ENCODE measurements at places on chromosomes 1 and 21.

DNA sequence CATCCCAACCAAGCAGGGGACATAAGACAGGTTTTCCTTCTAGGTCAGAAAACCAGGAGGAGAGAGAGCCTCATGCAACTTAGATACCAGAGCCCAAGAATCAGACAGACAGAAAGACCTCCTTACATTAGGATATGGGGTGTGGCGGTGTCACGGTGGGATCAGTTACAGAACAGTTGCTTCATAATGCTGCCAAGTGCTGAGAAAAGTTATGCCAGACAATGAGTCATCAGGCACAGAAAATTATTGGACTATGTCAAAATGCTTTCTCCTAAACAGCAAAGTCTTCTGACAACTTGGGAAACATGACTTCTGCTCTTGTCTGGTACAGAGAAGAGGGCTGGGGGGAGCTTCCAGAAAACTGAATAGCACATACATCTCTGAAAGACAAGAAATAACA is 1120.2 kb upstream of the TMPRSS15 start:
- no peak for DNase-seq

DNA sequence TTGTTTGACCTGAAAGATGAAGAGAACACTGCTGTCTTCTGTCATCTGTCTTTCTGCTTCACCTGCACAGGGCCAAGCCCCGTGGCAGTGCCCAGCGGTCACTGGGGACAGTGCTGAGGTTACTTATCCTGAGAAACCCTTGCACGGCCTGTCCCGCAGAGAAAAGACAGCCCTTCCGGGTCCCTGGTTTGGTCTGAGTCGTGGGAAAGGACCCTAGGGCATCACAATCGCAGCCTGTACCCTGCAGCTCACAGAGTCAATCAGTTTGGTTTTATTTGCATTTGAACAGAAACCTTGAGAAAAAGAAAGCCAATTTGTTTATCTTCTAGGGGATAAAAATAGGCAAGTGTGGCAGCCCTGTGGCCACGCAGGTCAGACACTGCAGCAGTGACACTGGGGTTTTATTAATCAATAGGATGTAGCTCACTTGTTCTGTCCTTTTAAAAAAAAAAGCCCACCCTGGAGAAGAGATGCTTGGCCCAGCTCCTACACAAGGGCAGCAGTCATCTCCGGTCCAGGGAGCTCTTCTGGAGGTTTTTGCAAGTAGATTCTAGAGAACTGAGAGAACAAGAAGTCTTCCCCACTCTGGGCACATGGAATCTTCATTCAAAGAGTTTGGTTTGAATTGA is 120.0 kb downstream of the PEX14 start:
- no peak for DNase-seq

- DNase-seq = no peak
These were observed 6.6 kb upstream of the ADAM30 start for GRCh38 chr1:119902775-119903442.

- peak; percentile 4 for DNase-seq
These were observed 268.4 kb upstream of the USP24 start for GRCh38 chr1:55483523-55483922.

GRCh38 chr1:69929308-69930057 is 275.9 kb downstream of the LRRC40 start:
- DNase-seq = no peak

DNA sequence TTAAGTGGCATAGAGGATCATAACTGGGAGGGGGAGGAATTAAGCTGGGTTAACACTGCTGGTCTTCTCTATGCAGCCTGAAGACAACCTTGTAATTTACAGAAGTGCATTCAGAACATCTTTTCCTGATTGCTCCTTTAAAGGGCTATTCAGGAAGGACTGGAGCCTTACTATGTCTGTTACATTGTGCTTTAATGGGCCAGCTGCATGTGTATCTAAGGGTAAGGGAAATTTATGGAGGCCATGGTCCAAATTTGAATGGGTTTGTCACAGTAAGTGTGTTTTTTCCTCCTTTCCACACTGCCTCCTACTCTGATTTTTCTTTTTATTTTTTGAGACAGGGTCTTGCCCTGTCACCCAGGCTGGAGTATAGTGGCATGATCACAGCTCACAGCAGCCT is 19.6 kb downstream of the C1orf21 start:
- DNase-seq = no peak

DNA sequence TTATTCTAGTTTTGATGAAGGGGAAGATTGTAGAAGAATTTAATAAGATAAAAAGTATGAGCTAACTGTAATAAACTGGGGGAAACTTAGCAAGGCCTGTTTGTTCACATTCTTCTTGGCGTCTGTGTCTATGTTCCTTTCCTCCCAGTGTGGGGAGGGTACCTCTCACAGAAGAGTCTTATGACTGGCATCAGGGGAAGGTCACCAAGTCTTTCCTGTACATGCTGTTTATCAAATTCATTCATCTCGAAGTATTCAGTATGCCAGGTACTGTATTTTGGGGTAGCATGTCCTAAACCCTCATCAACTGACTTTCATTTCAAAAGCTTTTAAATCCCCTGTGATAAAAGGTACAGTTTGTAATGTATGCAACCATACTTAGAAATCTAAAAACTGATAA is 78.4 kb downstream of the HS2ST1 start:
- no peak for DNase-seq

DNA sequence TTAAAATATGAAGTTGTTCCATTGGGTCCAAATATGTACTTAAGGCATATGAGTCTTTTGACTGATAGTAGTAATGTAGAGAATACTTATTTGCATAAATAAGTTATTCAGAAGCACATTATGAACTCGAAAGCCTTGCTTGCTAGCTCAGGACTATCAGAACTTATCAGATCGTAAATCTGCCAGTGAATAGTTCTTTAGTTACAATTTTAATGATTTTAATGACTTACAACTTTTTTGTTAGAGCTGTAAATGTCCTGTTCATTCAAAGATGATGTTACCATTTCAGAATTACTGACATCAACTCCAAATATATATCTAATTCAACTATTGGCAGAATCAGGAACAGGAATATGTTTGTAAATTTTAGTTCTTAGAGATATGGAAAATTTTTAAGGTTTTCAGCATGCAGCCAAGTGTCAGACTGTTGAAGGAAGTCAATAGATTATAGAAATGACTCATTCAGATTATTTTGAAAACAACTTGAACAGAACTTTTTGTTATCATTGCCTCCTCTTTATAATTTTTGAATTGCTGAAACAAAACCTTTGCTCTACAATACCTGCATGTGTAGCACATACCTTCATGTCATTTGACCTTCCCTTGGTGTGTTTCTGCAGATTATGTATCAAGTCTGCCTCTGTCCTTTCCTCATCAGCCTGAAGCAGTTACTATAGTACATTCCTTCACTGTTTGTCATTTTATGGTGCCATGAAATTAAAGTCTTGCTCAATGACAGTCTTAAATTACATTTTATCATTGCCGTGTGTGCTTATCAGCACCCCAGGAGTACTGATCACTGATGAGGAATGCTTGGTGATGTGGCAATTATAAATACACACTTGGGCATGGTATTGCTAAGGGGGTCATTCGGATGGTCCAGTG is 44.9 kb downstream of the LRRC8D start:
- no peak for DNase-seq

GRCh38 chr21:42298237-42298636 is 17.0 kb downstream of the TFF3 start:
- no peak for DNase-seq

DNA sequence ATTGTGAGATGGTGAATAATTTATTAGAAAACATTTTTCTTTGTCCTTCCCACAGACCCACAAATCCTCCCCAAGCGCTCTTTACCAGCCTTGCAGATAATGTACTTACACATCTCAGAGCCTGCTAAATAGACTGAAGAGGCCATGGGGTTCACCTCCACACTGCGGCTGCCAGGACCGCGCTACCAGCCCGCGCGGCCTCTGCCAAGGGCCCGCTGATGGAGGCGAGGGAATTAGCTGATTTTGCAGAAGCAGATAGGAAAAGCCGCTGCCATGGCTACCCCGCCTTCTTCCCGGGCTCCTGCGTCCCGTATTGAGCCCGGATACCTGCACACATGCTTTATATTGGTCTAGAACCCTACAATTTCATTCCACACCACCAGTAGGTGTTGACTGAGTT is 248.0 kb upstream of the FOXD3 start:
- DNase-seq = no peak

- no peak for DNase-seq
These were observed 9.0 kb upstream of the PTGFRN start for GRCh38 chr1:116900471-116901365.

- DNase-seq = no peak
These were observed 2.0 kb downstream of the FRRS1 start for GRCh38 chr1:99764439-99764838.

GRCh38 chr1:76238094-76238628 is 163.6 kb downstream of the ST6GALNAC3 start:
- DNase-seq = no peak

GRCh38 chr21:28801906-28802305 is 190.8 kb downstream of the LTN1 start:
- no peak for DNase-seq

DNA sequence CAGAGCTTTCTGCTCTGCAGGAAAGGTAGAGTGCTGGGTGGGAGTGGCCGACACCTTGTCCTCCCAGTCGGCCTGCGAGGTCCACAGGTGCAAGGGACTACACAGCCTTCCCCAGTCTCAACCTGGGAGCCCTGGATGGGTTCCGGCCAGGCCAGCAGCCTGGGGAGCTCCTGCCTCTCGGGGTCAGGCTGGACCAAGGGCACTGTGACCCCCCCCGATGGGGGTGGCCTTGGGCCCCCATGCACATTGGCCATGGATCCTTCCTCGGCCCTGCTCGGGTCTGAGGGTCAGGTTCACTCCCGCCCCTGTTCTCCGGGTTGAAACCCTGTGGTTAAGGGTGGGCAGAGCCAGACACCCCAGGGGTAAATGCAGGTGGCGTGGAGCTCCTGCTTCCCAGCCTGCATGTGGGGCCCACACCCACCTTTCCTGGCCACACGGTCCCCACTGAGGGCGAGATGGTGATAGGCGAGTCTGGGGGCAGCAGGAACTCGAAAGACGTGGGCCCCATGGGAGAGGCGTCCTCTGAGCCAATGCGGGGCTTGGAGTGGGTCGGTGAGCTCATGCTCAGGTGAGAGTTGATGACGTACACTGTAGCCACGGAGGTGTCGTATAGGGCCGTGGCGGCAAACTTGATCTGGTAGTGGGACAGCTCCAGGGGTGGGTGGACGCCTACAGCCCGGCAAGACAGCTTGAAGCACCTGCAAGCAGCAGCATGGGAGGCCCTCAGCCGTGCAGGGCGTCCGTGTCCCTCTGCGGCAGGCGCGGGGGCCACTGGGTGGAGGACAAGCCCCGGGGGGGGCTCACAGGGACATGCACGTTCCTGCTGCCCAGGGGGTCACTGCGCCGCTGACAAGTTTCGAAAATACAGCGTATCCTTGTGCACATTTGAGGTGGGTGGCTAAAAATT is 10.8 kb upstream of the TMEM52 start:
- DNase-seq = no peak

GRCh38 chr1:19505693-19506457 is 20.5 kb upstream of the CAPZB start:
- DNase-seq = peak; percentile 91

- DNase-seq = peak; percentile 100
These were observed at the start of gene POU2F1 for GRCh38 chr1:167220537-167221125. TSS of gene POU2F1 (plus strand) at chr1:167220886. CDS start at chr1:167220898, 12 bp downstream.

GRCh38 chr1:236059011-236059410 is 5.9 kb downstream of the NID1 start:
- no peak for DNase-seq

DNA sequence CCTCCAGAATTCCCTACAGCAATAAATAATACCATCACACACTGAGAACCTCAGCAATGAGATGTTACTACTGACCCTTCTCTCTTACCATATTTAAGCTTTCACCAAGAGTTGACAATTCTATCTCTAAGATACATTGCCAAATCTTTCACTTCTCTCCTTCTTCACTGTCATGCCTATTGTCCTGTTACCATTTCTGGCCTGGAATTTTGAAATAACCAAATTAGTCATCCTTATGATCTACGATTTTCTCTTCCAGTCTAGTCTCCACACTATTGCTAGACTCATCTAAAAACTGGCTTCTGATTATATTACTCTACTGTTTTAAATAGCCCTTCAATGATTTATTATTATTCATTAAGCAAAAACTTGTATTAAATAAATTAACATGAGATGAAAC is 656.1 kb upstream of the ADGRL4 start:
- no peak for DNase-seq

DNA sequence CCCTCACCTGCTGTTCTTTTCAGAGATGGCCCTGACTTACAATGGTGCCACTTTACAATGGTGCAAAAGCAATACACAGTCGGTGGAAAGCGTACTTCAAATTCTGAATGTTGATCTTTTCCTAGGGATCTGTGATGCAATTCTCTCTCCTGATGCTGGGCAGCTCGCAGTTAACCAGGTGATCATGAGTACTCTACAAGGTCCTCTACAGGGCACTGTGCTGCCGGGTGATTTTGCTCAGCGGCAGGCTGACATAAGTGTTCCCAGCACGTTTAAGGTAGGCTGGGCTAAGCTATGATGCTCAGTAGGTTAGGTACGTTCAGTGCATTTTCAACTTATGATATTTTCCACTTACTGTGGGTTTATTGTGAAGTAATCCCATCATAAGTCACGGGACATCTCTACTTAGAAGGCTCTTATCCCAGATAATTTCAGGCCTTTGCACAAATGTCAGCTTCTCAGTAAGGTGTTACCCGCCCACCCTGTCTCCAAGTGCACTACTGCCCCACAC is 126.5 kb downstream of the KCNN3 start:
- no peak for DNase-seq

DNA sequence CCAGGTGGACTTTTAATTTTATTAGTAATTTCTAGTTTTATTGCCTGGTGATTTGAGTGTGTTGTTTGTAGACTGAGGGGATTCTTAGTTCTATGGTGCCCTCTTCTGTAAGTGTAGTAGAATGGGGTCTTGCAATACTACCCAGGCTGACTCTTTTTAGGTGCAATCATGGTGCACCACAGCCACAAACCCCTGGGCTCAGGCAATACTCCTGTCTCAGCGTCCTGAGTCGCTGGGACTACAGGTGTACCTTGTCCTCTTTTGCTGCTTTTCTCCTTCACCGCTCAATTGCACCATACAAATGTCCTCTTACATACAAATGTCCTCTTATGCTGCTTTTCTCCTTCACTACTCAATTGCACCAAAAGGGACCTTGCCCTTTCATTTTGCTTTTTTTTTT is 43.1 kb downstream of the SCP2 start:
- DNase-seq = no peak

DNA sequence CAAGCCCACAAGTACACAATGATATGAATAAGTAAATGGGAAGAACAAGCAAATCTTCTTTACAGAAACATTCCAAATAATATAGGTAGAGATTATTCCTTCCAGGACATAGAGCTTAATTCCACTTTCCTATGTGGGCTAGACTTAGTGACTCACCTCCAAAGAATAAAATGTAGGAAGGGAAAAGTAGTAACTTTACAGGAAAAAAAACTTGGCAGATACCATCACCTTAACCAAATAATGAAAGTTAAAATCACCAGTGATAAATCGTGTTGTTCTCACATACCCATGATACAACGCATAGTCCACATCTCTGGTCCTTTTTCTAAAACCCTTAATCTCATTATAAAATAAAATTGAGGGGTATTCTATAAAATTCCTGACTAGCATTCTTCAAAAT is 260.8 kb downstream of the SPATA17 start:
- DNase-seq = no peak
